Type B pancreatic cell (in vitro differentiated cells): ENCODE measurements at places on chromosomes 4 and X. TPM values are rescaled to one million over a fixed set of nuclear protein-coding genes. Genes with fewer than 3 reads are reported as not detected.

The ADGRG2 gene
- 2.4 and 3.4 TPM in 2 replicates for total RNA-seq

The ZFYVE28 gene
- total RNA-seq = 3.6 and 7.0 TPM in 2 replicates

The PAK3 gene
- 4.8 and 10.8 TPM in 2 replicates for total RNA-seq

The XK gene
- 1.6 and 1.7 TPM in 2 replicates for total RNA-seq

The UGT2B10 gene
- 0.17 and 0.45 TPM in 2 replicates for total RNA-seq

The CD40LG gene
- total RNA-seq = not detected in 2 replicates

The CTAG2 gene
- not detected in 2 replicates for total RNA-seq

The PHOX2B gene
- total RNA-seq = 0.36 and 1.7 TPM in 2 replicates

The CT45A10 gene
- total RNA-seq = not detected in 2 replicates

The SASH3 gene
- total RNA-seq = not detected in 2 replicates

The UGT2A2 gene
- total RNA-seq = not detected in 2 replicates

The PFKFB1 gene
- 0.51 and 0.86 TPM in 2 replicates for total RNA-seq

The SH2D1A gene
- total RNA-seq = not detected in 2 replicates

The RASSF6 gene
- 5.3 and 11.8 TPM in 2 replicates for total RNA-seq

The SPOCK3 gene
- 7.1 and 10.4 TPM in 2 replicates for total RNA-seq

The ARHGEF6 gene
- 0.07 and 3.8 TPM in 2 replicates for total RNA-seq

The SATL1 gene
- total RNA-seq = 0.07 and 0.31 TPM in 2 replicates

The NPY1R gene
- total RNA-seq = 6.6 and 84.8 TPM in 2 replicates

The EPHA5 gene
- total RNA-seq = 0.62 and 2.4 TPM in 2 replicates

The ODAPH gene
- not detected in 2 replicates for total RNA-seq

The FAM9C gene
- total RNA-seq = 0.67 TPM in 1 of 2 replicates, not detected in the other

The AREG gene
- 17.1 and 58.0 TPM in 2 replicates for total RNA-seq

The AFF2 gene
- 12.6 and 21.3 TPM in 2 replicates for total RNA-seq
